Activated CD4-positive, alpha-beta T cell treated with anti-CD3 and anti-CD28 coated beads, Interleukin-10, Interleukin-2, amounts not matched to agents 100 ng/mL and 50 ng/mL, durations not matched to agents 16 hours and 8 hours (primary cell): ENCODE measurements at places on chromosomes 1 and 21.

DNA sequence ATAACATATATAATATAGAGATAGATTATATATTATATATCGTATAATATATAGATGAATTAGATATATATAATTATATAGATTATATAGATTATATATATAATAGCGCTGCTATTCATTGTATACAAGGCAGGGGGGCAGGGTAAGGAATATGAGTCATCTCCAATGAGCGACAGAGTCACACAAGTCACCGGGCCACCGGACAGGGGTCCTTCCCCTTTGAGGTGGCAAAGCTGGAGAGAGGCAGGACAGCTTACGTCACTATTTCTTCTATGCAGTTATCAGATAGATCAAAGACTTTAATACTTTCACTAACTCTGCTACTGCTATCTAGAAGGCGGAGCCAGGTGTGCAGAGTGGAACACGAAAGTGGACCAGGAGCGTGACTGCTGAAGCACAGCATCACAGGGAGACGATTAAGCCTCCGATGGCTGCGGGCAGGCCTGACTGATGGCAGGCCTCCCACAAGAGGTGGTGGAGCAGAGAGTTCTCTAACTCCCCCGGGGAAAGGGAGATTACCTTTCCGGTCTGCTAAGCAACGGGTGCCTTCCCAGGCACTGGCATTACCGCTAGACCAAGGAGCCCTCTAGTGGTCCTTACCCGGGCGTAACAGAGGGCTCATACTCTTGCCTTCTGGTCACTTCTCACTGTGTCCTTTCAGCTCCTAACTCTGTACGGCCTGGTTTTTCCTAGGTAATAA, 2154.7 kb downstream of the MRPL39 start:
- DNase-seq = peak; percentile 6

GRCh38 chr1:245183429-245183828, 28.6 kb downstream of the KIF26B start:
- no peak for DNase-seq

DNA sequence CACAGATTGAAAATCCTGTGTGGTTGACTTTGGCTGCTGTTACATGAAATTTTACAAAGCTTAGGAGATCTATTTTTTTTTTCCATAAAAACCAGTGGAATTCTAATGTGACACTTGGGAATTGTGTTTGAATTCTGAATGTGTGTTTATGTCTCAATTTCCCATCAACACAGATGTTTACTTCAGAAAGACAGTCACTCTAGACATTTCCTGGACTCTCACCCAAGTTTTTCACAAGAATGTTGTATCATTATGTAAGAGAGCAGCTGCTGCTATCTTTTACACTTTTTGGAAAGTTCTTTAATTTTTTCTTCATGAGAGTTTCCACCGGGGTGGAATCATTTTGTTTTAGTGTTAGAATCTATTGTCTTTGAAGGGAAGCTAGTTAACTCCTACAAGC, 210.1 kb downstream of the GIPC2 start:
- DNase-seq = no peak

GRCh38 chr1:41545996-41546832, 61.7 kb upstream of the EDN2 start:
- DNase-seq = no peak

DNA sequence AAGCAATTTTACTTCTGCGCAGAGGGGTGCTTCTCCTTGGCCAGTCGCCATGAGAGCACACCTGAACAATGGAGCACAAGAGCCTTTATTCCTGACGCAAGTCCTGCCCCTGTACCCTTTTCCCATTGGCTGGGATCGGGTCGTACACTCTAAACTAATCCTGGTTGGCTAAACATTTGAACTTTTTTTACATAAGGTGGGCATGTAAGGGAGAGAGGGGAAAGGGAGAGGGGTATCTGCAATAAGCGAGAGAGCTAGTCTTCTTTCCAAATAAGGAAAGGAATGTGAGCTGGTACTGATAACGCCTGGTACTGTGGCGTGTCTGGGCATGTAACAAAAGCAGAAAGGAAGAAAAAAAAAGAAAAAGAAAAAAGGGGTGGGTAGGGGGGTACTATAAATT, 21.8 kb downstream of the MFSD2A start:
- no peak for DNase-seq
